ENCODE measurements at places on chromosomes 4 and X.

DNA sequence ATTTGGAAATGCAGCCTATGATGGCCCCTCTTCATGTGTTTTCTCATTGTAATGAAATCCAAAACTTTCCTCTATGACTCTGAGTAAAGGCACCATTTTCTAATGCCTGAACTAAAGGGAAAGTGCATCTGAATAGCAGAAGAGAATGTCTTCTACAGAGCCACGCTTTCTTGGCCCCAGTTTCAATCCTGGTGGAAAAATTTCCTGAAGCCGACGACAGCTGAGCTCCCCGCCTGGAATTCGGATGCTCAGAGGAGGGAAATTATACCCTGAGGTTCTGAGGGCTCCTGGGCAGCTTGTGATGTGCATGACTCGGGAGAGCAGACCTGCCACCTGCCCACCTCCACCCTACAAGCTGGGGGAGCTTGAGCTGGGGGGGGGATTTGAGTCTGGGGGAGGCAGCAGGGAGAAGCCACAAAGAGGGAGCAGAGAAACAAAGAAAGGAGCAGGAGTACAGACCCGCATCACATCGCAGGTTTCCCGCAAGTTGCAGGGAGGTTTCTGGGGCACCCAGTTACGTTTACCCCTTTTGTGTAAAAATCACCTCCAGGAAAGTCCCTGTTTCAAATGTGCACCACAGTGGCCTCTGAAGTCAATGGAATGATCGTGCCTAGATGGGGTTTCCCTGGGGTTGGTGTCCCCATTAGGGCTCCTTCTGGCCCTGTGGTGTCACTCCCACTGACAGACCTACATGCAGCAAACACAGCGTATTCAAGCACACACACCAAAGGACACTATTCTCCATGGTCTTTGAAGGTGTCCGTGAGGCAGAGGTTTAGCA lies 145.6 kb upstream of the RBPJ start:
- DNase-seq, result no peak

- no peak for DNase-seq
Observed at GRCh38 chr4:38785901-38786402, 3.2 kb upstream of the TLR10 start.

DNA sequence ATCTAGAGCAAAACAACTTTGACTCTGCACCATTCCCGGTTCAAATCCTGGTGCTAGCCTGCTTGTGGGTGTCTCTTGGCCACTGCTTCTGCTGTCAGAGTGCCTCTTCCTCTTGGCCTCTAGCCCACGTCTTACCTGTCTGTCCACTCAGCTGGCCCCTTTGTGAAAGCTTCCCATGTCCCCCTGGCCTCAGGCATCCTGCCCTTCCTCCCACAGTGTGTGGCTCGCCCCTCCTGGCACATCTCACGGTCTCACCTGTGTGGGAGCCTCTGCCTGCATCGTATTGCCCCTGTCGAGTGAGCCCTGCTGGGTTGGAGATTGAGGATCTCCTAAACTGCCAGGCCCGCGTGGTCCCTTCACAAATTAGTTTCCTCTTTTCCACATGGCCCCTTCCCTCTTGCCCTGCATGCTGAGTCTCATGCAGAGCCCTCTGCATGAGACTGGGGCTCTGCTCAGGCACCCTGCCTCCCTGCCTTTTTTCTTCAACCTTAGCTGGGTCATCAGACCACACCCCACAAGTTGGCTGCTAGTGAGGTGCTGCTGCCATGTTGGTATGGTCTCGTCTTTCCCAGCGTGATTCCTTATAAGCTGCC lies 53.7 kb upstream of the TADA2B start:
- DNase-seq, result no peak

DNA sequence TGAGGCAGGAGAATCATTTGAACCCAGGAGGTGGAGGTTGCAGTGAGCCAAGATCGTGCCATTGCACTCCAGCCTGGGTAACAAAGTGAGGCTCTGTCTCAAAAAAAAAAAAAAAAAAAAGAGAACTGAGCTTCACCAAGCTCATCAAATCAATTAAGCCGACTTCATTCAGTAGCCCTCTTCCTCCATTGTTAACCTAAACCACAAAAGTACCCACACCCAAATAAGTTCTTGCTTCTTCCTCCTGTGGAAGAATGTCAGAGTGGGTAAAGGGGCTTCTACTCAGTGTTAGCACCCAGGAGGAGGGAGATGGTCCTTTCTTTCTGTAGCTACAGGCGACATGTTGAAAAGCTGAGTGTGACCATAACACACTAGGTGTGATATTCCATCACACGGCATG lies 58.6 kb upstream of the CHRNA9 start:
- DNase-seq, result no peak

- no peak for DNase-seq
Observed at GRCh38 chr4:172393220-172393619, 580.0 kb downstream of the GALNTL6 start.

DNA sequence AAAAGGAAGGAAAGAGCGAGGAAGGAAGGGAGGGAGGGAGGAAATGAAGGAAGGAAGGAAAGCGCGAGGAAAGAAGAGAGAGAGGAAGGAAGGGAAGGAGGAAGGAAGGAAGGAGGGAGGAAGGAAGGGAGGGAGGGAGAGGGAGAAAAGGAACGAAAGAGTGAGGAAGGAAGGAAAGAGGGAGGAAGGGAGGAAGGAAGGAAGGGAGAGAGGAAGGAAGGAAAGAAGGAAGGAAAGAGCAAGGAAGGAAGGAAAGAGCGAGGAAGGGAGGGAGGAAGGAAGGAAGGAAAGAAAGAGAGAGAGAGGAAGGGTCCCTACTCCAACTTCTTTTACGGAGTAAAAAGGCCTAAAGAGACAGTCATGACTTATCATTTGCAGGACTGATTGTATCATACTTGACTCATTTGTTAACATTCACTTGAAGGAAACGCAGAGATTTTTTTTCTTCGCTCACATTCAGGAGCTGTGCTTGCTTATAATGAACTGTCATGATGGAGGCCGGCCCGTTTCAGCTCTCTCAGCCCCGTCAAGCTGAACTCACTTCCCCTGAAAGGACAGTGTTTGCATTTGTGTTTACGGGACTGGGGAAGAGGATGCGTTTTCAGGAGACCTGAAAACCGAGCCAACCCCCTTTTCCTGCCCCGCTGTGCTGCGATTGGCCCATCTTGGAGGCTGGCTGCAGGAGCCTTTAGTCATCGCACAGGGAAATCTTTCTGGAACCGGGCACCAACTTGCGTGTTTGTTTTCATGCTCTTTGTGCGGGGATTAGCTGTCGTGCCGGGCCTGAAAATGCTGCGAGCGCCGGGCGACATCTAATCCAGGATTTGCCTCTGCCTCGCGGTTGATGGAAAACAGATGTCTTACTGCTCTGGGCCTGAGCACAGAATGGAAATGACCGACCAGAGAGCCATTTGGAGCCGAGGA lies 17.8 kb downstream of the TRIM2 start:
- no peak for DNase-seq

- DNase-seq, result no peak
Observed at GRCh38 chr4:95585016-95585695, 36.4 kb upstream of the UNC5C start.

DNA sequence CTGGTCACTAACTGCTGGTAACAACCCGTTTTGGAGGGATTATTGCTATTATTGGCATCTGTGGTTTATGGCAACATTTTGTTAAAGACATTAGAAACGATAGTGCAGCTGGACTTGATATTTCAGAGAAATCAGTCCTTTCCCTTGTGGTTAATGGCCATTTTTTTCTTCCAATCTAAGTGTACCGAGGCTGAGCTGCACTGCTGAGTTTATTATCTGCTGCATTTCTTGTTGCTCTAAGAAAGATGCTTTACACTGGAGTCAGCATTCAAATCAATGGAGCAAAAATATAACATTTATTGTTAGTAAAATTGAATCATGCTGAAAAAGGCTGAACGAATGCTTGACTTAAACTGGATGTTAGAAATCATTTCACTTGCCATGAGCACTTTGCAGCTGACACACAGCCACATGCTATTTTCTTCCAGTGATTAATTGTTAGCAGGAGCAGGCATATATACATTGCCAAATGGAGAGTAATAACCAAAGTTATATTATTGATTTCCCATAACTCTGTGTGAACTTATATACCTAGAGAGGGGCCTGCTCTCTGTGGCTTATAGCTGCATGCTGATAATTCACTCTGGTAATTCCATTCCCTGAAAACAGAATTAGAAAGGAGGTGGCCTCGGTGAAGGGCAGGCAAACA lies 66.5 kb upstream of the TTC29 start:
- DNase-seq, result no peak

DNA sequence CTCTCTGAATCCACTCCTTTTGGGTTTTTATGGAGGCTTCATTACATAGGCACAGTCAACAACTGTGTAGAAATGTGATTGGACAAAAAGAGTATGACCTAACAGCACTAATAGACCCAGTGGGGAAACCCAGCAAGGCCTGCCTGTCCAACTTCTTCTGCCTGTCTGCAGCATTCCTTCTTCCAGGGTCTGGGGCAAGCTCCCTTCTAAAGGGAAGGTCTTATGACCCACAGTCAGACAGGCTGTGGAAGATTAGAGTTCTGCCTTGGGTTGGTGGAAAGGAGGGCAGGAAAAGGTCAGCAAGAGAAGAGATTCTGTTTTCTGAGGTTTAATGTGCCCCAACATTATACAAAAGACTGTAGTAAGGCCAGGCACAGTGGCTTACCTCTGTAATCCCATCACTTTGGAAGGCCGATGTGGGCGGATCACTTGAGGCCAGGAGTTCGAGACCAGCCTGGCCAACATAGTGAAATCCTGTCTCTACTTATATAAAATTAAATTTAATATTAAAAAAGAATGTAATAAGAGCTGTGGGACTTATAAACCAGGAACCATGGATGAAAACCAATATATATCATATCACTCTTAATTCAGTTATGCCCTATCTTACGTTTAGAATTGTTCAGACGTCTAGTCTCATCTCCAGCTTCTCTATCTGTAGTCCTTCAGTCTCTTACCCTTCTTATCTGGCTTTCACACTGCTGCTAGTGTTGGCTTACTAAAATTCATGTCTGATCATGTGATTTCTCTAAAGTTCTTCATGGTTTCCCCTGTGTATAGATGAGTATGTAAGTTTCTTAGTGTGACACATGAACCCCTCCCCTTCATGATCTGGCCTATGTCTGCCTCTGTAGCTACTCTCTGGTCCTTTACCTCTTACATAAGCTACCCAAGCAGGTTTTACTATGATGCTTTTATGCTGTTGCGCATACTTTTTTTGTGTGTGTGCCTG lies 6.2 kb downstream of the CLCN3 start:
- peak; percentile 47 for DNase-seq

DNA sequence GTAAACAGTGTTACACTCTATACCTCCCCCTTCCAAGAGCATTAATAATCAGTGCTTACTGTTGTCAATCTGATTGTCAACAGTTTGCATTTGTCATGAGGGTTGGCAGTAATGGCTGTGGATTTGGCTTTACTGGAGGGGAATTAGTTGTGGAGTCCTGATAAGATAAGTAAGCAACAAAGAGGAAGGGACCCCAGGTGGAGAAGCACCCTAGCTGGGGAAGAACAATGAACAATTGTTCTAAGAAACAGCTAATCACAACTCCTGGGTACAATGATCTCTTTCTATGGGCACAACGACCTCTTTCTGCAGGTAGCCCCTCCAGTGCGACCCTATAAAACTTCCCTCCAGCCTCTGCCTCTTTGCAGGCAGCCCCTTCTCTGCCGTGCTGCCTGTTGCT lies 53.2 kb upstream of the CDKN2AIP start:
- DNase-seq, result no peak

GRCh38 chr4:89056292-89056952 lies 563 bp downstream of the FAM13A start:
- peak; percentile 4 for DNase-seq

GRCh38 chr4:7124689-7125442 lies 57.0 kb upstream of the GRPEL1 start:
- DNase-seq, result no peak

DNA sequence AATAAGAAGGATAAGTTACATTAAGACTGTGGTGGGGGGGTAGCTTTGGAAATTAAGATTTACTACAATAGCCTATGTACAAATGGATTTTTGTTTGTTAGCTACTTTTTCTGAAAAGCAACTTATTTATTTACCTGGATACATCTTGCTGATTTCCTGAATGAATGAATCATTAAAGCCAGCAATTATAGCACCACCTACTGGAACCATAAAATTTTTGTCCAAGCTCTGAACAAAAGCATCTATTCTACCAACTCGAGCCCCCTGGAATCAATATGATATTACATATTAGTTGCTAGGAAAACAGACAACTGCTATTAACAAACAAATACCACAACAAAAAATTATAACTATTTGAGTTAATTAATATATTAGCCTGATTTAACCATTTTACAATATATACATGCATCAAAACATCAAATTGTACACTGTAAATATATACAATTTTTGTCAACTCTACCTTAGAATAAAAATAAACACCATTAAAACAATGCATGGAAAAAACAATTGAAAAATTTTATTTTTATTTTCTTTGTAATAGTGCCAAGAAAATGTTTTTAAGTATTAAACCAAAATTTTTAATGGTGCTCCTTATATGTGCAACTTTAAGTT lies 15.3 kb downstream of the SEPSECS start:
- no peak for DNase-seq

- DNase-seq, result no peak
Observed at GRCh38 chrX:71067712-71068043, 456 bp downstream of the SNX12 start.

GRCh38 chrX:6299724-6300123 lies 71.1 kb upstream of the NLGN4X start:
- DNase-seq, result no peak

DNA sequence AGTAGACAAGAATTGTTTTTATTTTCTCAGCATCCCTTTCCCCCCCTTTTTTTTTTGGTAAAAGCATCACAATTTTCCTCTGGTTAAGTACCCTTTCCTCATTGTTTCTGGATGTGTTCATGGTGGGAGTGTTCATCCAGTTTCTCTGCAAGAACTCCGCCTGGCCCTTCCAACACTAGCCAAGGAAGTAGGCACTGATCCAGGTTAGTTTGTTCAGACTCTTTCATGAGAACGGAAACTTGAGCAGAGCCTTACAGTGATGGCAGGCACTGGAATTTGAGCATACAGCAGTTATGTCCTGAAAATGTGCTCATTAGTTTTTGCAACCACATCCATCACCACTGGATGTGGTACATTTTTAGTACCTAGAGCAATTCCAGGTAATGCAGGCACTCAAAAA lies 336.1 kb upstream of the BOD1L1 start:
- DNase-seq, result no peak
